ENCODE measurements at places on chromosomes 7 and 10.

DNA sequence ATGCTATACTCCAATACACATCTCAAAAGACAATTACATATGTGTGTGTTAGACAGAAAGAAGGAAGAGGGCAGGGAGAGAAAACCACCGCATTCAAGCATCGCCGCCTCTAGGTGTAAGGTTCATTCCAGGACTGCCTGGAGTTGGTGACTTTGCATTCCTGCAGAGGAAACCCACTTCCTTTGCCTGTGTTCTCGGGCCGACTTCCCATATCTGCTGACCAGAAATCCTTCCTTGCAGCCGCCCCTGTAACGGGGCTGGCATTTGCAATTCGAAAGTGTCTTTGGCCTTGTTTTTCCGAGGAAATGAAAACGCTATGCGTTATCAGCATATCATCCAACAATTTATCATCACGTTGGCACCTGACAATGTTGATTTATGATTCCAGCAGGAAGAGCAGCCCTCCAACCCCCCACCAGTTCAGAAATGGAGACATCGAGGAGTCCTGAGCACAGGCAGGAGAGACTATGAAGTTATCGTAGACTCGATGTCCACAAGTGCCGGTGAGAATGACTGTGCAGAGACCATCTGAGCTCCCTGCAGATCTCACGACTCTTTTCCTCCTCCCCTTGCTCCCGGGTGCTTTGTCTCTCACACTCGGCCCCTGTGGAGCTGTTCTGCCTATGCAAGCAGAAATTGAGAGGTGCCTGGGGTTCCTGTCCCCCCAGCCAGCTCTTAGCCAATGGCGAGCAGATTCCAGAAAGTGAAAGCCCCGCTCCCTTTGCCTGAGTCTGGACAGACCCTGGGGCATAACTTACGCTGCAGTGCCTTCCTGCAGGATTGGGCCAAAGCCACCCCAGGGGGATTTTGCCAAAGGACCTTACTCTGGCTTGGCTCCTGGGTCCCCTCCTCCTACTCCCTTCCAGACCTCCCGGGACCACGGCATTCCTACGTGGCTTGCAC is 68.9 kb upstream of the FOXK1 start:
- no peak for DNase-seq

DNA sequence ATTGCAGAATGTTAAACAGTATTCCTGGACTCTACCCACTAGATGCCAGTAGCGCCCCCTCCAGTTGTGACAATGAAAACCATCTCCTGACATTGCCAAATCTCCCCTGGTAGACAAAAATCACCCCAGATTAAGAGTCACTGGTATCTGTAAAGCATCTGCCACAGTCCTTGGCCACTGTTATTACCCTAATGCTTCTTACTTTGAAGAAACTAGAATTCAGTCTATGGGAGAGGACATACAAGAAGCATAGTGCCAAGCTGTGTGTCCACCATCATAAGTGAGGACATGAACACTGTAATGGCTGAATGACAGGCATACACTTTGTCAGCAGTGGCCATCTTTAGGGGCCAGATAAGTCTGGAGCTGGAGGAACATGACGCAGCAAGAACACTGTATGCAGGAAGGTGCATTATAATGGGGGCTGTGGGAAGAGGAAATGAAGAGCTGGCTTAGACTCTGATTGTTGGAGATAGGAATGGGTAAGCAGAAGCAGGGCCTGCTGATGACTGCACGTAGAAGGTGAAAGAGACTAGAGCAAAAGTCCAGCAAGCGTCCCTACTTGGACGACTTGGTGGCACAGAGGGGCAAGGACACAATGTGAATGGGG is 32.5 kb downstream of the CBX3 start:
- no peak for DNase-seq

GRCh38 chr10:74032900-74033655 is 35.2 kb downstream of the VCL start:
- DNase-seq = no peak

DNA sequence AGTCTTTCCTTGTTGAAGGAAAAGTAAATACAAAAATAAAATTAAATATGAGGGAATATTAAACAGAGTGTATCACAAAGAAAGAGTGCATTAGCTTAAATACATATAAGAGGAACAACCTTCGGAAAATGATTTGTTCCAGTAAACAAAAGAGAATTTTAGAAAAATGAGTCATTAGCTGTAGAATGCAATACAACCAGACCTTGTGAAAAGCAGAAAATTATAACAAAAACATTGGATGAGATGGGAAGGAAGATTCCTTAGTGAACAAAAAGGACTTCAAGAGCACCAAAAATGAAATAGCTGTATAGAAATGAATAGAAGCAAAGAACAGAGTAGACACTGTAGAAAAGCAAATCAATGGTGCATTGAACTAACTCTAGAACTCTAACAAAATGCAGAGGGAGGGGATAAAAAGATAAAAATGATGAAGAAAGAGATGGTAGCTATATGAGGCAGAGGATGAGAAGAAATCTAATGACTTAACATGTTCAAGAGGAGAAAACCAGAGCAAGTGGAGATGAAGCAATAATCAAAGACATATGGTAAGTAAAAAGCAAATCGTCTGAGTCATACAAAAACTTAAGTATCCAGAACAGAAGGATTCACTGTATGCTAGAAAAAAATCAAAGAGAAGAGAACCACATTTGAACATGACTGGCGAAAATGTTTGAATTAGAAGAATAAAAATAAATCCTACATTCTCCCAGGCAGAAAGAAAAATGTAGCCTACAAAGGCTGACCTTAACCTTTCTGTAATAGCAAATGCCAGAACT is 190.5 kb downstream of the TMEM26 start:
- DNase-seq = no peak

DNA sequence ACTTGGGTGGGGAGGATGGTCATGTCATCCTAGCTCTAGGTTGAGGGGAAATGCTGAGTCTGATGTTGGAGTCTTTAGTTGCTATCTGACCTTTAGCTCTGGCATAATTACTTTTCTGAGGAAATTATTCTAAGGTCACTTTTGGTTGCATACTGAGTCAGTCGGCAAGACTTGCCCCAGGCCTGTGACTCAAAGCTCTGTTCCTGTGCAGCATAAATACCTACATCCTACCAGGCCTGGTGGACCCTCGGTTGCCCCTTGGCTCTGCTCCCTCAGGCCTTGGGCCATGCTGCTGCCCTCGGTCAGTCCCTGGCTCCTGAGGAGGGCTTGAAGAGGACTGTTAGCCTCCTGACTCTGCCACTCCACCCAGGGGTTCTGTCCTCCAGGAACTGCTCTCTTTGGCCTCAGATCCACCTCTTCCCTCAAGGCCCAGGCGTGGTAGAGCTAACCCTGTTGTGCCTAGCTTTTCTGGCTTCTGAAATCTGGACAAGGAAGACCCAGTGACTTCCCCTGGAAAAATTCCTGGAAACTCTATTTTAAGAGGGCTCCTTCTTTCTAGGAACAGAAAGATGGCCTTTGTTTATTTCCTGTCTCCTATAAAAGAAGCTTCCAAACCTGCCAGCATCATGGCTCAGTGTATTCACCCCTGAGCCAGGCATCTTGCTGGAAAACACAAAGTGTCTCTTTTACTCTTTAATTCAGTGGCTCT is 71.2 kb downstream of the TMEM178B start:
- DNase-seq = no peak

DNA sequence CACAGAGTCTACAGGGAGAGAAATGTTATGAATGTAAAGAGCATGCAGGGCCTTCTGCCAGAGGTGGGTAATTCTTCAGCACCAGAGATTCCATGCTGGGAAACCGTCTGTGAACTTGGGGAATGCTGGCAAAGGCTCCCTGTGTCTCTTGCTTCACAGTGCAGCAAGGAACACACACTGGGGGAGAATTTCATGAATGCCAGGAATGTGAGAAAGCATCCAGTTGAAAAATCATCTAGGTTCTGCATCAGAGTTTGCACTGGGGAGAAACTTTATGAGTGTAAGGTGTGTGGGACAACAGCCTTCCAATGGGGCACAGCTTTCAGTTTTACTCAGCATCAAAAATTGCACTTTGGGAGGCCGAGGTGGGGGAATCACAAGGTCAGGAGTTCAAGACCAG is 224.3 kb upstream of the IGFBP3 start:
- no peak for DNase-seq

GRCh38 chr7:49763791-49764190 is 9.6 kb upstream of the VWC2 start:
- no peak for DNase-seq

DNA sequence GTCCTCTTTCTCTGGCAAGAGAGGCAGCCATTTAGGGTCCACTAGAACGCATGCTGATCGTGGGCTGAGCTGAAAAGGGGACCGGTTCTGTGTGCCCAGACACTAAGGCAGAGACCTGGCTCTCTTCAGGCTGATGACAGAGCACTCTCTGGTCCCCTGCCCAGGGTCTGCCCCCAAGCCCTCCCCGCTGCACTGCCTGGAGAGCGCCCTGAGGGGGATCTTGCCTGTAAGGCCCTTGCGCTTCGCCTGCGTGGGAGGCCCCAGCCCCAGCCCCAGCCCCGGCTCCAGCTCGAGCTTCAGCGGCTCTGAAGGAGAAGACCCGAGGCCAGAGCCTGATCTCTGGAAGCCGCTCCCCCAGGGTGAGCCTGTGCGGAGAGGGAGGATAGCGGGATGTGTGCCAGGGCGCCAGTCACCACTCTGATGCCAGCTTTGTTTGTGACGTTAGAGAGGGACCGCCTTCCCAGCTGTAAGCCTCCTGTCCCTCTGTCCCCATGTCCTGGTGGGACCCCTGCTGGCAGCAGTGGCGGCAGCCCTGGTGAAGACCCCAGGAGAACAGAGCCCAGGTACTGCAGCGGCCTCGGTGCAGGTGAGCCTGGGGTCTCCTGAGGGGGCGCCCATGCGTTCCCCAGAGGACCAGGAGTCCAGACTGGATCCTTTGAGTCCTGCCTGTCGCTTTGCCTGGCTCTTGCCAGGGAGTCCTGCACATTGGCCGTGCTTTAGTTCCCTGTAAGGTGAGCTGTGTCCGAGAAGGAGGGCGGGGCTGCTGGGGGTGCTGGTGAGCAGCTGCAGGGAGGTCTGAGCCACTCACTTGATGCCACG is 43.2 kb downstream of the ZNF467 start:
- no peak for DNase-seq

GRCh38 chr7:19099194-19099593 is 18.2 kb downstream of the TWIST1 start:
- no peak for DNase-seq

GRCh38 chr7:57579454-57579853 is 129.5 kb downstream of the ZNF716 start:
- no peak for DNase-seq

All from CD4-positive, alpha-beta T cell treated with Interleukin-2 at 100 ng/mL for 4 hours (primary cell).